ENCODE measurements at places on chromosomes 4 and X.

GRCh38 chr4:68466185-68466584 lies 18.9 kb downstream of the TMPRSS11E start:
- DNase-seq = no peak

DNA sequence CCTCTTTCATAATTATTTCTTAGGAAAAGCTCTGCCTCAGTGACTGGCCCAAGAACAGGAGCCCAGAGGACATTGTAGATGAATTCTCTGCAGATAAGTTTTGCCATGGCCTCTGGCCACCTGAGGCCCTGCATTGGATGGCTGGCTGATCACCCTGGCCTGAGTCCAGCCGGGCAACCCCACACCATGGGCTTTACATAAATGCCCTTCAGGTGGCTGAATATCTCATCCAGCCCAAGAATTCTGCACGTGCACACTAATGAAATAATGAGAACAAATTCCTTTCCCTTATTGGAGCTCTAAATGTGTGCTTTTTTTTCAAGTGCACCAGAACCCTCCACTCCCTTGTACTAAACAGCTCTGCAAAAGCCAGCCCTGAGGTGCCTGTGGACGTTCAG lies 65.7 kb downstream of the IRF2 start:
- DNase-seq = no peak

DNA sequence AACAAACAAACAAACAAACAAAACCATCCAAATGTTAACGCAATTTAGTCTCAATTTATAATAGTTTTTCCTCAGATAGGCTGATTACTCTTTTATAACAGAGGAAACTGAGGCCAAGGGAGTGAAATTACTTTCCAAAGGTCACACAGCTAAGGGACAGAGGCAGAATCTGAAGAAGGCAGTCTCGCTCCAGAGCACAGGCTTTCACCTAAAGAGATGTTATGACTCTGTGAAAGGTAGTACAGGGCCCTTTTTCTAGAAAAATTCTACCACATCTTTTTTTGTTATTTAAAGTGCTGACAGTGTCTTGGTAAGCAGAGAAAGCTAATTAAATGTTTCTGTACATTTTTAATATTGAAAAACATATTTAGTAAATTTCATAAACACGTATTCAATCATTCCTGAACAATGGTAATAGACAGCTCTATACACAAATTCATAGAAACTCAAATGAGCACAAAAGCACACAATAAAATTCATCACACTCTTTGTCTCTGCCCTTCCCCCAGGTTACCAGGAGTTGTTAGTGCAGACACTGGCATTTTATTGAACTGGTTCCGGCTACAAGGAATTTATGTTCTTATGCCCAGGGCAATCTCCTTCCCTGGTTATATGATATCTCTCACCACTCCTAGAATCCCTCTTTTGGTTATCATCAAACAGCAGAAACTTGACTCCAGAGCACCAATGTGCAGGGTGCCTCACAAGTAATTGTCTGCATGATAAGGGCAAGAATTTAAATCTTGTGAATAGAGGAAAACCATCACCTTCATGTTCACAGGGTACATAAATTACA lies 7.7 kb upstream of the APBB2 start:
- no peak for DNase-seq

DNA sequence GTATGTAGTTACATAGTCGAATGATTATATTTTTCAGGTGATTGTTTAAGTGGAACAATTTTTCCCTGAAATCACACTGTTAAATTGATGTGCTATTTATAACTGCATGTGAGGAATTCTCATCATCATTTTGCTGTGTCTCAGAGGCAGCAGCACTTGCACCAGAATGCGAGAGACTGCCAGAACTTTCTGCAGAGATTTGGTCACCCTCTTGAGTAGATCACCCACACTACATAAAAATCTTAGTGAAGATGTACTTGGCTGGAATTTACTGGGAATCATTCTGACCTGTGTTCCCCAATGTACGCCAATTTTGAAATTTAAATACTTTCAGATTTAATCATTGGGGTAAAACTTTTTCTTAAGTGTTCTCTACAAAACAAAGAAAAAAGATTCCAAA lies 5.4 kb downstream of the UGT2B4 start:
- no peak for DNase-seq

GRCh38 chr4:66073961-66074360 lies 403.7 kb upstream of the EPHA5 start:
- no peak for DNase-seq

DNA sequence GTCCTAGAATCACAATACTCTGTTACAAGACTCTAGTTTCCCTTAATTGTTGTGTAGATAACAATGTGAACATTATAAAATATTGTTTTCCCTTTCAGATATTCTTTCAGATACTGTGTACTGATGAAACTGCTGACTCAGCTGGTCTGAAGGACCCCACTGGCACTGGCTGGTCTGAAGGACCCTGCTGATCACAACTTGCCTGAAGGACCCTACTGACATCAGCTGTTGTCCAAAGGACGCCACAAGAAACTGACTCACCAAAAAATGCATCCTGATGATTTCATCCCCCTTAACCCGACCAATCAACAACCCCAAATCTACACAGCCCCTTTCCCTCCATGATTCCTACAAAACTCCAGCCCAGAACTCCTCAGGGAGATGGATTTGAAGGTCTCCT lies 258.8 kb upstream of the GNPDA2 start:
- no peak for DNase-seq

GRCh38 chr4:53306729-53307128 lies 59.1 kb downstream of the SCFD2 start:
- DNase-seq = no peak

All from Peyer's patch (tissue), 4 donors.